ENCODE measurements at places on chromosomes 3 and 15. TPM values are rescaled to one million over a fixed set of nuclear protein-coding genes. Genes with fewer than 3 reads are reported as not detected.

The TRPM1 gene
- not detected for total RNA-seq

The IL5RA gene
- total RNA-seq = not detected

The ALDH1A3 gene
- not detected for total RNA-seq

The PLA2G4E gene
- total RNA-seq = not detected

The FANCD2OS gene
- total RNA-seq = not detected

The SCAANT1 gene
- total RNA-seq = 3.6 TPM

The UCN2 gene
- total RNA-seq = not detected

The STRA6 gene
- total RNA-seq = not detected

The SI gene
- total RNA-seq = not detected

DNA sequence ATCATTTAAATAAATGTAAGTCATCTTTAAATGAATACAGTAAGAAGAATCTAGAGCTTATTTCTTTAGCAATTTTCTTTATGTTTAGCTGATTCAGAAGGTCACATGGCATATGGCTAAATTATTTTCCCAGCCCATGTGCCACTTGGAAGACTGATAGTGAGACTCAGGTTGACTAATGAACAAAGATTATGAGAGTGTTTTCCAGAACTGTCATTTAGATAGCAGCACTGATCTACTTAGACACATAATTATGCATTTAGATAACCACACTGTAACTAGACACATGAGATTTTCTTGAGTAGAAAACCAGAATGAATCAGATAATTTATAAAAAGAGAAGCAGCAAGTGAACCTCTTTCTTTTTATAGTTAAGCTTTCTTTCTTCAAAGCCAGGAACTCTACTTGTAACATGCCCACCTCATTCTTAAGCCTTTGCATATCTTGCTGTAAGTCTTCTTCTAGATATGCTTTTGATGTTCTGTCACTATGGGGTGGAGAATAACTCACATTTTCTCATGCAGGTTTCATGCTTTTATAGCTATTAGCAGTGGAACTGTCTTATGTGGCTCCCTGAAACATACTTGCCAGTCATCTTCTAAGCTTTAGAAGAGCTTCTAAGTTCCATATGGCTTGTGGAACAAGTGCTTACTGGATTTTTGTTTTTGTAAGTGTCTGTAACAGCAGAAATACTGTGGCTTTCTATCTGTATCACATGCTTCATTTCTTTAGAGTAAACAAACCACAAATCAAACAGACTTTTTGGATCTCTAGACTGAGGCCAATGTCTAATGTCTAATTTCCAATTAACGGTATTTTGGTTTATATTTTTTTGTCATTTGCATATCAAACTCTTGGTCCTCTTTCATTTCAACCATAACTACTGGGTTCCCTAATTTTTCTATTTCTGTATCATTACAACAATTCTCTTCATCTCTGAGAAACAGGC lies 101.4 kb downstream of the LMLN start:
- no peak for DNase-seq

GRCh38 chr15:94047566-94047965 lies 183.8 kb upstream of the MCTP2 start:
- no peak for DNase-seq

- peak; percentile 41 for DNase-seq
Measured at GRCh38 chr3:159884661-159885402, 103.8 kb upstream of the IL12A start.

GRCh38 chr3:38980938-38981337 lies 70.8 kb downstream of the SCN11A start:
- no peak for DNase-seq

- DNase-seq = no peak
Measured at GRCh38 chr15:101615986-101616848, 36.0 kb downstream of the TM2D3 start.

DNA sequence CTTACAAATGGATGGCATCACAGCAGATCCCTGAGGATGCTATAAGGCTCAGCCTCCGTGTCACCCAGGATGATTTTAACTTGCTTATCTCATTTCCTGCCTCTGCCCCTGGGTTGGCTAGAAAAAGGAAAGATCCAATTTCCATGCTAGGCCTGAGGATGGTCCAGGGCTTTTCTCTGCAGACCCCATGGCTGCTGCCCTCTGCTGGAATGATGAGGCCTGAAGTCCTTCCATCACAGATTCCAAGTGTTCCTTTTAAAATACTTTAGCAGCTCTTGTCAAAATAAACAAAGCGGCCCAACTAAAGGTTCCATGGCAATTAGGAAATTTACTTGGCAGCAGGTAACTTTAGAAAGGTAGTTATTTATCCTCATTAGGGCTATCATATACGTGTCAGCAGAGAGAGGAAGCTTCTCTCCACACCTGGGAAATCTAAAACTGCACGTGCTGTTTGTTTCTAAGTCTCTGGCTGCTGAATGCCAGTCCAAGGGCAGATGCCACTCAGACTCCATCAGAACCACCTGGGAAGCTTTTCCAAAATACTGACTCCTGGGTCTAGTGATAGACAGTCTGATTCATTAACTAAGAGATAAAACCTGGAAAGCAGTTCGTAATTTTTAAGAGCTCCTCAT lies 401.9 kb upstream of the IL12A start:
- DNase-seq = no peak

DNA sequence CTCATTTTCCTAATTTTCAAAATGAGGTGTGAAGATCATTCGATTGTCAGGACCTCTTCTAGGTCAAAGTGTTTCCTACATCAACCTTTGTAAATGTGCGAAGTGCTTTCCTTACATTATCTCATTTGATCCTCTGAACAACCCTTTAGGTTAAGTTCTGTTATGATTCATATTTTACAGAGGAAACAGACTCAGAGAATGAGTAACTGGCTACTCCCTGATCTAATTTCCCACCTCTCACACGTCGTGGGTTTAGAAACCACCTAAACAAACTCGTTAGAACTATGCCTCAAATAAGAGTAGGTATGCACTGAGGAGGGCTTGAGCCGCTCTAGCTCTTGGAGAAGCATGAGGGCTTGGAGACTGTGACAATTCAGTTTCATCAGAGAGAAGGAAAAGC lies 148.6 kb downstream of the CD47 start:
- DNase-seq = peak; percentile 25

DNA sequence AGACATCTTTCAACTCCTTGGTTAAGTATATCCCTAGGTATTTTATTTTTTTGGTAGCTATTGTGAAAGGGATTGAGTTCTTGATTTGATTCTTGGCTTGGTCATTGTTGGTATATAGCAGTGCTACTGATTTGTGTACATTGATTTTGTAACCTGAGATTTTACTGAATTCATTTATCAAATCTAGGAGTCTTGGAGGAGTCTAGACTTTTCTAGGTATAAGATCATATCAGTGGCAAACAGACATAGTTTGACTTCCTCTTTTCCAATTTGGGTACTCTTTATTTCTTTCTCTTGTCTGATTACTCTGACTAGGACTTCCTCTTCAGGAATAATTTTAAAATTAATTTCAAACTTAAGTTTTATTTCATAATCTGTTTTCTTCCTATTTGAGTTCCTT lies 125.2 kb downstream of the OCA2 start:
- DNase-seq = no peak

GRCh38 chr15:63261311-63261710 lies 16.1 kb upstream of the APH1B start:
- no peak for DNase-seq

- no peak for DNase-seq
Measured at GRCh38 chr3:168165390-168166269, 69.9 kb upstream of the GOLIM4 start.

- DNase-seq = no peak
Measured at GRCh38 chr15:49320351-49320750, 102.7 kb upstream of the FGF7 start.

GRCh38 chr3:171443211-171443957 lies 16.8 kb downstream of the TNIK start:
- DNase-seq = no peak

DNA sequence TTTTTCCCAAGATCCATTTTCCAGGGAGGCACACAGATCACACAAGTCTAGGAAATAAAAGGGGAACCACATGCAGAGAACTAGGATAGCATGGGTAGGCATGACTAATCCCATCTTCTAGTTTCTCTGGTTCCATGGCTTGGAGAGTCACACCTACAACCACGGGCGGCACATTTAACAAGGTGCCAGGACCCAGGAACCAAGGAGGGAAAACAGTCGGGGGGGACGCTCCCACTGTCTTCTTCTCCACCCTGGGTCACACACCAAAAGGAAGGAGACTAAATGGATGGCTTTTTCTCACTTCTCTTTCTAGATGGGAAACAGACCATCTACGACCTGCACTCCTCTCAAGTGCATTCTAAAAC lies 4.6 kb upstream of the SMCO1 start:
- DNase-seq = no peak

- DNase-seq = no peak
Measured at GRCh38 chr3:16875876-16876550, 8.7 kb upstream of the PLCL2 start.

- DNase-seq = no peak
Measured at GRCh38 chr15:33580526-33580925, 269.8 kb downstream of the RYR3 start.

Measured in natural killer cell (primary cell).